CD8-positive, alpha-beta memory T cell (primary cell): ENCODE measurements at places on chromosomes 5 and 9.

GRCh38 chr9:22241611-22242010 lies 205.0 kb upstream of the DMRTA1 start:
- no peak for DNase-seq

DNA sequence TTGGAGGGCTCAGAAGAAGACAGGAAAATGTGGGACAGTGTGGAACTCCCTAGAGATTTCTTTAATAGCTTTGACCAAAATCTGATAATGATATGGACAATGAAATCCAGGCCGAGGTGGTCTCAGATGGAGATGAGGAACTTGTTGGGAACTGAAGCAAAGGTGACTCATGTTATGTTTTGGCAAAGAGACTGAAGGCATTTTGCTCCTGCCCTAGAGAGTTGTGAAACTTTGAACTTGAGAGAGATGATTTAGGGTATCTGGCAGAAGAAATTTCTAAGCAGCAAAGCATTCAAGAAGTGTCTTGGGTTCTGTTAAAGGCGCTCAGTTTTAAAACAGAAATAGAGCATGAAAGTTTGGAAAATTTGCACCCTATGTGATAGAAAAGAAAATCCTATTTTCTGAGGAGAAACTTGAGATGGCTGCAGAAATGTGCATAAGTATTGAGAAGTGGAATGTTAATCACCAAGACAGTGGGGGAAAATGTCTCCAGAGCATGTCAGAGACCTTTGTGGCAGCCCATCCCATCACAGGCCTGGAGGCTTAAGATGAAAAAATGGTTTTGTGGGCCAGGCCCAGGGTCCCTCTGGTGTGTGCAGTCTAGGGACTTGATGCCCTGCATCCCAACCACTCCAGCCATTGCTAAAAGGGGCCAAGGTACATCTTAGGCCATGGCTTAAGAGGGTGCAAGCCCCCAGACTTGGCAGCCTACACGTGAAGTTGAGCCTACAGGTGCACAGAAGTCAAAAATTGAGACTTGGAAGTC lies 463.7 kb upstream of the TLE4 start:
- no peak for DNase-seq

GRCh38 chr9:134870301-134870694 lies 10.3 kb upstream of the FCN2 start:
- no peak for DNase-seq

DNA sequence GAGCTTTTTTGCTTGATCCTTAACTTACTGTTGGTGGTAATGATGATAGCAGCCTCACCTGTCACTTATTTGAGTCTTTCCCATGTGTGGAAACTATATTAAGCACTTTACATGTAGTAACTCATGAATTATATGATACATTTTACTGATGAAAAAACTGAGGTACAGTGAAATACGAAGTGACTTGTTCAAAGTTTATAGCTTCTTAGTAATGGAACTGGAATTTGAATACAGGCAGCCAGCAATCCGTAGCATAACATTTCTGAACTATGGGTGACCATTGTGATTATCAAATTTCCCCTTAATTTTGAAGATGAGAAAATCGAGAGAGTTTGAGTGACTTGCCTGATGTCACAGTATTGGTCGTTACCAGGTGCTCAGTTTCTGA lies 17.3 kb downstream of the SCAMP1 start:
- DNase-seq = no peak

- no peak for DNase-seq
Measured at GRCh38 chr5:1336106-1336561, 8.8 kb downstream of the CLPTM1L start.
